NCI-H1417 treated with DMSO at 0.1 percent for 48 hours (cell line): ENCODE measurements at places on chromosomes 16 and 17.

GRCh38 chr16:68920349-68920748, 77.0 kb downstream of the TANGO6 start:
- no peak for DNase-seq

GRCh38 chr16:12113523-12114345, 137.2 kb downstream of the SNX29 start:
- no peak for DNase-seq

- DNase-seq = no peak
Observed at GRCh38 chr16:78490431-78490830, 391.0 kb downstream of the WWOX start.

GRCh38 chr16:87850009-87851006, 19.0 kb downstream of the SLC7A5 start:
- no peak for DNase-seq

GRCh38 chr16:57265850-57266530, 18.5 kb downstream of the PLLP start:
- no peak for DNase-seq

DNA sequence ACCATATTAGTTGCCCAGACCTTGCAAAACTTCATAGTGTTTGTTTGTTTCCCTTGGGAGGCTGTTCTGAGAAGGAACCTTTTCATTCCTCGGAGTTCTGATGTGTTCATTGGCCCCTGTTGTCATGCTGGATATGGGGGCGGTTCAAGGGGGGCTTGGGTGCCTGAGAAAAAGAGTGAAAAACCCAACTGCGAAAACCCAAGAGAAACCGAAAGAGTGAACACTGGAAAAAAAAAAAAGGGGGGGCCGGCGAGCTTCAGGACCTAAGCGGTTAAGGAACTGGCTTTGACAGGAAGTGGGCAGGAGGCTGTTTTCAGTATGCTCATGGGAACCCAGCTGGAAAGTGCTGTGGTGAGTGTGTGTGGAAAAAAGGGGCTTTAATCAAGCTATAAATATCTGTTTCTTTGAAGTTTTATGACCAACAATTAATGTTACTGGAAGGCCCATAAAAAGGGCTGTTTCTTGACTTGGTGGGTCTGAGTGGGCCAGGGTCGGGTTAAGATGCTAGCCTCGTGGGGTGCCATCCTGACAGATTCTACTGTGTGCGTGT, 510.7 kb downstream of the MAF start:
- DNase-seq = no peak

DNA sequence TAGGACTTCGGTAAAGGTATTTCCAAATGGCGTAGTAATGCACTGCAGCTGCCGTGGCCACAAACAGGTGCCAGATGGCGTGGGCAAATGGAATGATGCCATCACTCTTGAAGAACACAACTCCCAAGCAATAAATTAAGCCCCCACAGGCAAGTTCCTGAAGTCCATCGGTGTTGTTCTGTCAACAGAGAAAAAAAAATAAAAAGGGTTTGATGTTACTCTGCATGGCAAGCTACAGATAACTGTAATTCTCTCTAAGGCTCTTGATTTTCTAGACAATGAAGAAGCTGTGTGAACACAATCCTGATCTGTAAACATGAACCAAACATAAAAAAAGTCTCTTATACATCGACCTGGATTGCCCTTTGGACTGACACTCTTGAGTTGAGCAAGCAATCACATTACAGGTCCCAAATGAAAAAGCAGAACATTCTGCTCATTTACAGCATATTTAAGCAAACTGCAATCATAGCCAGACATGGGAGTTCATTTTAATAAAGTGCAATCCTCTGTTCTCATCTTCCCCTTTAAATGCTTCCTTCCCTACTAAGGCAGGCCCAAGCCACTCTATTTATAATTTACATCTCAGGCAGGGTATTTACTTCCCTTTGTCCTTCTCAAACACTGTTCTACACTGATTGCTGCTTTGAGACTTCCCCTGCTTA, 27.1 kb downstream of the MMD start:
- no peak for DNase-seq
